Activated CD4-positive, CD25-positive, alpha-beta regulatory T cell treated with anti-CD3 and anti-CD28 coated beads, Interleukin-2, amount 50 U/mL, for 24 hours (primary cell): ENCODE measurements at places on chromosomes 5 and 9.

DNA sequence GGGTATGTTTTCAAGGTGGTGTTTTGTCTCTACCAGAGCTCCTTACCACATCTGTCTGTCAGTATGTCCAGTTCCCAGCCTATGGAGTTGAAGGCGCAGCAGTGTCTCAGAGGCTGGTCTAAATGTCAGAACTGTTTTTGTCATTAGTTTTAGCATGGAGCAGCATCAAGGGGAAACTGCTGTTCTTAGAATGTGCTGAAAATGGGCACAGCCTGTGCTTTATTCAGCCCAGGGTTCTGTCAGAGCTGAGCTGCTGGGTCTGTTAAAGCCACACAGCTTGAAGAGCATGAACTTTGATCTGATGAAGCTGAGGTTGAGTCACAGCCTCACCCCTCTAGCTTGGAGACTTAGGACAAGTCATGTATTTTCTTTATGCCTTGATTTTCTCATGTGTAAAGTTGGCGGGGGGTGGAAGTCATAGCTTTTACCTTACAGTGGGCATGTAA lies 71.9 kb downstream of the RALGPS1 start:
- peak; percentile 61 for ATAC-seq

- ATAC-seq = no peak
These were observed 34.4 kb upstream of the SLC6A3 start for GRCh38 chr5:1479581-1480188.

- ATAC-seq = no peak
These were observed 180.9 kb downstream of the MAPKAP1 start for GRCh38 chr9:125525921-125526631.

DNA sequence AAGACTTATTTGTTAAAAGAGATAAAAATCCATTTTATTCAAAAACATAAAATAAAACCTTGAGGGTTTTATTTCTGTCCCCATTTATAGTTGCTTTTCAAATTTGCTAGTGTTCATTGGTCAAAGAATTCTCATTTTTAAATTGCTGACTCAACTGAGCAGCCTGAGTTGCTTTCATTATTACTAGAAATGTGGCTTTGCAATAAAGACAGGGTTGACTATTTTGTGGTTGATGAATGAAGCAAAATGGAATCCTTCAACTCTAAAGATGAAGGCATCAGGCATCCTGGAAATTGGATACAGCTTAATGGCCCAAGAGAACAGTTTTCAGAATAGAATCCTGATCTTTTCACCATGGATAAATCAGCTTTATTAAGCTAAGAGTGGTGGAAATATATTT lies 23.9 kb upstream of the PPP3R2 start:
- ATAC-seq = no peak

- peak; percentile 33 for ATAC-seq
These were observed 553 bp downstream of the MAP3K1 start for GRCh38 chr5:56815658-56816545.

- ATAC-seq = no peak
These were observed 6.6 kb upstream of the PRXL2C start for GRCh38 chr9:96661711-96662110.

DNA sequence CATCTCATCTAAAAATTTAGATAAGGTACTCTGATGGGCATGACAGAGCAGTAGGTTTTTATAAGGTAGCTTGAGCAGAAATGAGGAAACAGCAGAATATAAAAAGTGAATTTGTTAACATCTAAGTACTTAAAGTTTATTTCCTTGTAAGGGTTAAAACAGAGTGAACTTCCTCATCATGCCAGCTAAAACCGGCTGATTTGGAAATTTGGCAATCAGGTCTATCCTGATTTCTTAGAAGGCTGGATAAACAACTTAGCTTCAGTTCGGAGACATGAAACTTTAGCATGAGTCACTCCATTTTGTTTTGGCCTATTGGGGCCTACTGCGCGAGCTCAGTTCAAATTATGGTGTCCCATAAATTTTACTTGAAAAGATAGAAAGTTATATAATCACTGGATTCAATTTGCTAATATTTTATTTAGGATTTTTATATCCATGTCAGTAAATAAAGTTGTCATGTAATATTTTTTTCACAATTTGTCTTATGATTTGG lies 241.6 kb upstream of the RORB start:
- no peak for ATAC-seq
